Fibroblast of lung (primary cell): ENCODE measurements at places on chromosomes 16 and 17. TPM values are rescaled to one million over a fixed set of nuclear protein-coding genes. Genes with fewer than 3 reads are reported as not detected.

TNFRSF13B gene
- not detected in 2 replicates for total RNA-seq

RCVRN gene
- total RNA-seq = not detected in 2 replicates

ITGAE gene
- 15.9 and 29.7 TPM in 2 replicates for total RNA-seq

RUNDC3A gene
- under 0.01 TPM in 1 of 2 replicates, not detected in the other for total RNA-seq
